Stimulated activated CD8-positive, alpha-beta memory T cell treated with anti-CD3 and anti-CD28 coated beads, Interleukin-12 subunit alpha, Interleukin-12 subunit beta, amount 100 ng/mL, for 4 hours (primary cell): ENCODE measurements at places on chromosomes 7 and 10.

DNA sequence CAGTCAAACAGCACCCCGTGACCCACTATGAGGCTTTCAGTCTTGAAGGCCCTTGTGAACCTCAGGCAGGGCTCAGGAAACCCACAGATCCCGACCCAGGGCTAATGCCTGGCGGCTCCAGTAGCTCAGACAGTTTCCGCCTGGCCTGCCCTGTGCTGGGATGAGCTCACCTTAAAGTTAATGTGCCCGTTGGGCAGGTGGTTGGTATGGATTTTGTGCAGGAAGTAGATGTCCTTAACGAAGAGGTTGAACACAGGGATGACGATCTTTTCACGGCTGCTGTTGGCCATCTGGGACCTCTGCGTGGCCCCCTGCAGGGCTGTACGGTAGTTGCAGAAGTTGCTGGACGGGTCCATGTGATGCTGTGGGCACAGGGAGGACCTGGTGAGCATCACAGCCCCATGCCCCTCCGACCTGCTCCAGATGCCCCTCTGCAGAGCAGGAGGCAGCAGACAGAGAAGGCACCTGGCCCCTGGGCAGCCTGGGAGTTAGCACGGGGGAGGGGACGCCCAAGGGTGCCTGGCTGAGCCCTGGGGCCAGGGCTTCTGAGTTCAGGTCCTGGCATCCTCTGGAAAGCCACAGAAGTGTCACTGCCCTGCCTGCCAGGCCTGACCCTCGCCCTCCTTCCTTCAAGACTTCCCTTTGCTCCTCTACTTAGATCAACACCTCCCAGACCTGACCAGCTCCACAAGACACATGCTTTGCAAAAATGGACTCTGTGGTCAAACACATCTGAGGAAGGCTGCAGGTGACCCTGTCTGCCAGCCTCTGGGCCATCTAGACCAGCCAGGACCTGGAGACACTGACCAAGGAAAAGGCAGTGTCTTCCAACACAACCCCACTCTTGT, 59.8 kb downstream of the CSGALNACT2 start:
- DNase-seq: no peak

DNA sequence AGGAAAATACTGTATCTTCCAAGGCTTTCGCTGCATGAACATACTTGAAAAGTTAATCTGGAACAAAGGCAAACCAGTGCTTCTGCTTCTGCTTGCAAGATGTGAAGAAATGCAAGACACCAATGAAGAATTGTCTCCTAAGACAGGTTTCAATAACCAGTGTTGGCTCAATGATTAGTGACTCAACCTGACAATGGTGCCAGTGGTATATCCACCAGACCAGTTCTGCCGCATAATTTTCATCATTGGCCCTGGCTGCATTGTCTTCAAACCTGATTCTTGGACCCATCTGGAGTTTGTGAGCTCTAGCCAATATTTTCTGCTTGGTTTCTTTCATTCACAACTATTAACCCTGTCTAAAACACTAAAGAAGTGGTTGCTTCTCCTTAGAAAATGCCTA, 13.6 kb upstream of the STAMBPL1 start:
- no peak for DNase-seq

- DNase-seq: no peak
These were observed 26.3 kb downstream of the PAPSS2 start for GRCh38 chr10:87685832-87686574.

DNA sequence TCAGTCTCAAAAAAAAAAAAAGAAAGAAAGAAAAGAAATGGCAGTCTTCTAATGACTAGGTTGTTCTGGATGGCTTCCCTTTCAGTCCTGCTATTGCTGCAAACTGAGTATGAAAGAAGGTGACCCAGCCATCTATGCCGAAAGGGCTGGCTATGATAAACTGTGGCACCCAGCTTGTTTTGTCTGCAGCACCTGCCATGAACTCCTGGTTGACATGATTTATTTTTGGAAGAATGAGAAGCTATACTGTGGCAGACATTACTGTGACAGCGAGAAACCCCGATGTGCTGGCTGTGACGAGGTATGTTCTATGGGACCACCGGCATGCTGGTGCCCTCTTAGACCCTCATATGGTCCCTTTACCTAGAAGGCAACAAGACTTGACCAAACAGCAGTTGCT, 41.3 kb downstream of the TES start:
- DNase-seq: no peak
